Activated CD8-positive, alpha-beta memory T cell treated with anti-CD3 and anti-CD28 coated beads, Interleukin-2, amount 50 U/mL, for 4 hours (primary cell): ENCODE measurements at places on chromosomes 6 and 20.

- no peak for DNase-seq
These were observed 340.0 kb downstream of the ADGRB3 start for GRCh38 chr6:68975064-68975463.

GRCh38 chr20:31680286-31681127, 42.2 kb downstream of the BCL2L1 start:
- DNase-seq, result no peak

GRCh38 chr6:54014440-54014839, 96.8 kb upstream of the MLIP start:
- no peak for DNase-seq

DNA sequence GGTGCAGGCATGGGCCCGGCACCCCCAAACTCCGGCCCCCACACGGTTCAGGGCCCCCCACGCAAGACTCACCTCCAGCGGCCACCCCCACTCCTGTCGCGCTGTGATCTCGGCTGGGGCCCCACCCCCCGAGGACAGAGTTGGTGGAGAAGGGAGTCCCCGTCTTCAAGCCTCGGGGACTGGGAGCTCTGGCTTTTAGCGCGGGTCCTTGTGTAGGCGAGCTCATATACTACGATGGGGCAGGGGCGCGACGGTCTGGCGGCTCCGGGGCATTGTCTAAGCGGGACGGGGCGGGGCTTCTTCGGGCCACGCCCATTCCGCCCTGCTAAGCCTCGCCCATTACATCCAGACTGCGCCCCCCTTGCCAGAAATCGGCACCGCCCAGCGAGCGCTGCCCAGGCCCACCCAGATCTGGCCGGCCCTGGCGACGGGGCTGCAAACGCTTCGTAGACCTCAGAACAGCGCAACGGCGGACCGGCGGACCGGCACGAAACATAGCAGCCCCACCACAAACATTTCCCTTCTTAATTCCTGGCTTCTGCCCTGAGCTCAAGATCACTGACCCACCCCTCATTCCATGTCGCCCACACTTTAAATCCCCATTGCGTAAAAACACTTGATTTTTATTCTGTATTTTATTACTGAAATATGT, 1.0 kb upstream of the DDAH2 start:
- DNase-seq, result peak; percentile 74

- DNase-seq, result no peak
These were observed 57.9 kb upstream of the FAM8A1 start for GRCh38 chr6:17542243-17542642.

DNA sequence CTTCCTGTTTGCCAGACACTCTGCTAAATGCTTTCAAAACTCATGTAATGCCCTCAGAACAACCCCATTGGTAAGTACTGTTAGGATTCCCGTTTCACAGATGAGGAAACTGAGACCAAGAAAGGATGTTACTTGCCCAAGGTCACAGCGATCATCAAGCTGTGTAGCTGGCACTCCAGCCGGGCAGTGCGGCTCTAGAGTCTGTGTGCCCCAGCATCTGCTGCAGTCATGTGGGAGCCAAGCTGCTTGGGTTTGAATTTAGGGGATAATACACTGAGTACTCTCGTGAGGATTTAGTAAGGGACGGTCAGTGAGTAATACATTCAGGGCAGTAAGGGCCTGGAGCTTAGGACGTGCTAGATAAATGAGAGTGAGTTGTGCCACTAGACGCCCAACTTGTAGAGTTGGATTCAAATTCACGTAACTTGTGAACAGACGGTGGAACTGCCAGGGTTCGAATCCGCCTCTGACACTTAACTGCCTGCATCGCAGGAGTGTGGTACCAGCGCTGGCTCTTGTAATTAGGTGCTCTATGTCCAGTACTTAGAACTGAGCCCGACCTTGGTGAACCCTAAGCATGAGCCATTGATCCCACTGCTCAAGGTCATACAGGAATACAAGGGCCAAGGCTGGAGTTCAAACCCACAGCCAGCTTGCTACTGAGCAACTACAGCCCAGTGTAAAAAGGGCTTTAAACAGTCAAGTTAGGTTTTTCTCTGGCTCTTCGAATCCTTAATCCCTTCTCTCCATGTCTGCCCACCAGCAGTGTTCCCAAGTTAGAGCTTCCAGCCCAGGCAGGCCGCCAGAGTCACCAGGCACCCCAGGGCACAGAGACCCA, 70.2 kb downstream of the EYA2 start:
- DNase-seq, result no peak

DNA sequence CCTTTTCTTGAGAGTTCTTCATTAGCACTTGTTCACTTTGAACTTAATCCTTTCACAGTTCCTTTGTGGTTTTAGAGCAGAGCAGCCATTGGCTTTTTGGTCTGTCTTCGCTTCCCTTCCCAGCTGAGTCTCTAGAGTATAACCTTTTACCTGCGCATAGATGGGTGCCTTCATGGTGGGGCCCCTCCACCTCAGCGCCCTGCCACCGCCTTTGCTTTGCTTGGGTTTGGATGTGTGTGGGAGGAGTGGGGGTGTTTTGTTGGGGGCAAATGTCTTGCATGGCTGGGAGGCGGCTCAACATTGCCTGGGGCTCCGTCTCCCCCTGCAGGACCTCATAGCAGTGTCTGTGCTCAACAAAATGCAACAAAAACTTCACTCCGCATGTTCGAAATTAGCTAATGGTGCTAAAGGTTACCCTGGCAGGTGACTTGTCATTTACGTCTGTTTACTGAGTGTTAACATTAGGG, 11.9 kb downstream of the PYGB start:
- peak; percentile 62 for DNase-seq

DNA sequence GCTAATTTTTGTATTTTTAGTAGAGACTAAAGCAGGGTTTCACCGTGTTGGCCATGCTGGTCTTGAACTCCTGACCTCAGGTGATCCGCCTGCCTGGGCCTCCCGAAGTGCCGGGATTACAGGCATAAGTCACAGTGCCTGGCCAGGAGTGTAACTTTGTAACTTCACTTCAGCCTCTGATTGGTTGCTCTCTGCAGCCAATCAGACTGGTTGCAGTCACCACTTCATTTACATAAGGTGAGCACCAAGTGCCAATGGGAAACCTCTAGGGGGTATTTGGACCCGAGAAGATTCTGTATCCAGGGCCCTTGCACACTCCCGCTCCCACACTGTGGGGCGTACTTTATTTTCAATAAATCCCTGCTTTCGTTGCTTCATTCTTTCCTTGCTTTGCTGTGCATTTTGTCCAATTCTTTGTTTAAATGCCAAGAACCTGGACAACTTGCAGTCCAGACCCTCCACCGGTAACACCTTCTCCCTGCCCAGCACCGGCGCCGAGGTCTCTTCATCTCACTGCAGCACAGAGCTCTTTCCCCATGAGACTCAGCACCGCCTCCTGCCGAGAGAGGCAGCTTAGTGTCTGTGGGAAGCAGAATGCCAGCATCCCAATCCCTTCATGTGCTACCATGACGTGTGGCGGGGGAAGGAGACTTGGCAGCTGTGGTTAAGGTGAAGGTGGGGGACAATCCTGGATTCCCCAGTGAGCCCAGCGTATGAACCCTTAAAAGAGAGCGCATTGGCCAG, 14.0 kb upstream of the MRGBP start:
- no peak for DNase-seq

DNA sequence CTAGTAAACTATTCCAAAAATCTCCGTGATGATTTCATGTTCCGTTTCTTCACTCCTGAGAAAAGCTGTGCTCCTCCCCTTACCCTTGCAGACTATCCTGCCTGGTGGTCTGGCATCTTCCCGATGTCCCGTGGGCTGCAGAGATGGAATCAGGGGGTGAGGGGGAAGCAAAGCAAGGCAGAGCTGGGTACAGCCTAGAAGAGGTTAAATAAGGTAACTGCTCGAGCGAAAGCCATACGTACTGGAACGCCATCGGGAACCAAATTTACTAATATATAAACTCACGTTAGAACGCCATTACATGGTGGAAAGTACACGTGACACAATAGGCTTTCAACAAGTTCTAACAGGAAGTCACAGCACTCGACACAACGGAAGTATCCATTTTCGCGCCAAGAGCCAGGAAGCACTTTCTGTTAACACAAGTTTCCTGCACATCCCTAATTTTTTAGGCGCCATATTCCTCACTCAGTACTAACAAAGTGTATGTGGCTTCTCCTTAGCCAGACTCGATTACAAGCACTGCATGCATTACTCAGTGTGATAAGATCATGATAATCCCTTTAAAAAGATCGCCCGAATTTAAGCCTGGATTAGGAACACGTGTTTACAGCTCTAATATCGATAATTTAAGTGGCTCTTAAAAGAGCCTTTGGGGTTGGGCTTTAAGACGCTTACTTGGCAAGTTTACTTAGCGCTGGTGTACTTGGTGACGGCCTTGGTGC, 101.6 kb upstream of the PRSS16 start:
- DNase-seq, result peak; percentile 52

GRCh38 chr20:44632103-44632752, 19.3 kb downstream of the ADA start:
- DNase-seq, result no peak

GRCh38 chr20:57471496-57472372, 53.2 kb downstream of the CTCFL start:
- no peak for DNase-seq

- DNase-seq, result no peak
These were observed 79.9 kb downstream of the SEL1L2 start for GRCh38 chr20:13910492-13910891.

GRCh38 chr6:113654396-113654795, 202.7 kb upstream of the MARCKS start:
- no peak for DNase-seq

GRCh38 chr20:50053362-50054230, 59.4 kb downstream of the UBE2V1 start:
- DNase-seq, result no peak
